ENCODE measurements at places on chromosomes 1 and 21.

DNA sequence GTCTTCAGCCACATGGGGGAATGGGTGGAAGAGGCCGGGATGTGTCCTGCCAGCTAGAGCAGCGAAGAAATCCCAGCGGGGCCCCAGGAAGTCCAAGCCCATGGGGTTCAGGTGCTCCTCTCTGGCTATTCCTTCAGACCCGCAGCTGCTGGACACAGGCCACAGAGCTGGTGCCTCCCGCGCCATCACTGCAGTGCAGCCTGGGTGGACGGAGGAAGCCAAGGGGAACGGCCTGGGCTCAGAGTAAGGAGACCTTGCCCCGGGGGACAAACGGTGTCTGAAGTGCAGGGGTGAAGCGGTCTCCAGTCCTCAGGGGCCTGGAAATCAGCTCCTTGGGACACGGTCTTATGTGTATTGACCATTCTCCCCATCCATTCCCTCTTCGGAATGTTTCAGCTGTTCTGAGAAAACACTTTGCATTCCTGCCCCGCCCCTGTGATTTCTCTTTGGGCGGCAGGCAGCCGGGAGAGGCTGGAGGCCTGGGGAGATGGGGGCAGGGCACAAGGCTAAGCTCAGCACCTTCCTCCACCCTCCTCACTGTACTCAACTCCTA is 18.4 kb downstream of the MTHFR start:
- DNase-seq: no peak

DNA sequence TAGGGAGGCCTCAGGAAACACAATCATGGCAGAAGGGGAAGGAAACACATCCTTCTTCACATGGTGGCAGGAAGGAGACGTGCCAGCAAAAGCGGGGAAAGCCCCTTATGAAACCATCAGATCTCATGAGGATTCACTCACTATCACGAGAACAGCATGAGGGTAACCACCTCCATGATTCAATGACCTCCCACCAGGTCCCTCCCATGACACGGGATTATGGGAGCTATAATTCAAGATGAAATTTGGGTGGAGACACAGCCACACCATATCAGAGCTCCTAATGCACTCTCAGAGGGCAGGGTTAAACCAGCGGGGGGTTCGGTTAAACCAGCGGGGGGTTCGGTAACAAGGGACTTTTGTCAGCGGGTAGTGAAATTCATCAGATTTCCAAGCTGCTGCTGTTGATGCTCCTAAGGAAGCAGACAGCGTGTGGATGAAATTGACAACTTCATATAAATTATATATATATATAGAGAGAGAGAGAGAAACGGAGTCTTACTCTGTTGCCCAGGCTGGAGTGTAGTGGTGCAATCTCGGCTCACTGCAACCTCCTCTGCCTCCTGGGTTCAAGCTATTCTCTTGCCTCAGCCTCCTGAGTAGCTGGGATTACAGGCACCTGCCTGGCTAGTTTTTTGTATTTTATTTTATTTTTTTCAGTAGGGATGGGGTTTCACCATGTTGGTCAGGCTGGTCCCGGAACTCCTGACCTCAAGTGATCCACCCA is 4.2 kb downstream of the CSTB start:
- no peak for DNase-seq

DNA sequence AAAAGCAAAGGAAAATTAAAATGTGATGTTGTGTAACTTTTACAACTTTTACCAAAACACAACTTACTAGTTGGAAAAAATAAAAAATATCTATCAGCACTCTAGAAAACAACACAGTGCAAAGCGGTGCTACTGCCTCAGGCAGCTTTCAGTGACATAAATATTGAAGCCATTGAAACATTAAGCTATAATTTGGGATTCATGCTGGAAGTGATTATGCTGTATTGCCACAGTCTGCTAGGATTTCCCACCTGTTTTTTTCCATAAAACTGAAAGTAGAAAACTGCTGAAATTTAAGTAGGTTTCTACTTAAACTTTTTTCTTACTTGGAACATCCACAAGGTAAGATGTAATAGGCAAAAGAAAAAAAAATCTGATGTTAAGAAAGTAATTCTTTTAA is 674.4 kb downstream of the KCNT2 start:
- no peak for DNase-seq

DNA sequence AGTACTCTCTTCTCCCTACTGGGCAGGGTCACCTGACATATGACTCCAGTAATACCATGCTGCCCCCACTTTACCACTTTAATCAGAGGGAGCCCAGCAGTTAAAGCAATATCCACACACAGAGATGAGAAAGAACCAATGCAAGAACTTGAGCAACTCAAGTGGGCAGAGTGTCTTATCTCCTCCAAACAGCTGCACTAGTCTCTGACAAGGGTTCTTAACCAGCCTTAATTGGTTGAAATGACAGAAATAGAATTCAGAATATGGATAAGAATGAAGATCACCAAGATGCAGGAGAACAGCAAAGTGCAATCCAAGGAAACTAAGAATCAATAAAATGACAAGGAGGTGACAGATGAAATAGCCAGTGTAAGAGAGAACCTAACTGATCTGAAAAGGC is 91.0 kb downstream of the KCNT2 start:
- no peak for DNase-seq

GRCh38 chr1:31663622-31664452 is 19.2 kb upstream of the PEF1 start:
- DNase-seq: peak; percentile 49

GRCh38 chr1:61270761-61271411 is 188.5 kb downstream of the NFIA start:
- no peak for DNase-seq

GRCh38 chr21:45615145-45615711 is 28.3 kb upstream of the PCBP3 start:
- DNase-seq: peak; percentile 87

GRCh38 chr1:244445320-244446181 is 6.2 kb downstream of the ADSS2 start:
- no peak for DNase-seq

- no peak for DNase-seq
Measured at GRCh38 chr1:111702504-111703050, 36.6 kb downstream of the INKA2 start.

GRCh38 chr1:26614655-26615411 is 81.0 kb upstream of the ARID1A start:
- no peak for DNase-seq

GRCh38 chr1:184022668-184023067 is 14.9 kb downstream of the COLGALT2 start:
- no peak for DNase-seq

DNA sequence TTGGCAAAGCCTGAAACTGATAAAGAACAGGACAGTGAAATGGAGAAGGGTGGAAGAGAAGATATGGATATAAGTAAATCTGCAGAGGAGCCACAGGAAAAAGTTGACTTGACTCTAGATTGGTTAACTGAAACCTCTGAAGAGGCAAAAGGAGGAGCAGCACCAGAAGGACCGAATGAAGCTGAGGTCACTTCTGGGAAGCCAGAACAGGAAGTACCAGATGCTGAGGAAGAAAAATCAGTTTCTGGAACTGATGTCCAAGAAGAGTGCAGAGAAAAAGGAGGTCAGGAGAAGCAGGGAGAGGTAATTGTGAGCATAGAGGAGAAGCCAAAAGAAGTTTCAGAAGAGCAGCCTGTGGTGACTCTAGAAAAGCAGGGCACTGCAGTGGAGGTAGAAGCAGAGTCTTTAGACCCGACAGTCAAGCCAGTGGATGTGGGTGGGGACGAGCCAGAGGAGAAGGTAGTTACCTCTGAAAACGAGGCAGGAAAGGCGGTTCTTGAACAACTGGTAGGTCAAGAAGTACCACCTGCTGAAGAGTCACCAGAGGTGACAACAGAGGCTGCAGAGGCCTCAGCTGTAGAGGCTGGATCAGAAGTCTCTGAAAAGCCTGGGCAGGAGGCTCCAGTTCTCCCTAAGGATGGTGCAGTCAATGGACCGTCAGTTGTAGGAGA is 16.3 kb downstream of the CCDC17 start:
- DNase-seq: no peak

DNA sequence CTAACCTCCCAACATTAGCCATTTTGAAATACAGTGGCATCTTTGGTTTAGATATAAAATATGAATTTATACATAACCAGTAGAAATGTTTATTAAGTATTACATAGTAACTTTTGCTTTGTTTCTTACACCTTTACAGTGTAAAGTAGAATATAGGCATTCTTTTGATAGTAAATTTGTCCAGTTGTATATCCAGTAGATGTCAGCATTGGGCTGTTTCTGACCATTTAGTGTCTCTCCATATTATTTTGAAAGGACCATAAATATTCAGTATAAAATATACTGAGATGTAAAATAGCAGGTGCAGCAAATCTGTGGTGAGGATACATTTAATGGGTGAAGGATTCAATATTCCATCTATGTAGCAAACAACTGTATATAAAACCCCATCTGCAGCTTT is 115.8 kb upstream of the ZRANB2 start:
- no peak for DNase-seq

DNA sequence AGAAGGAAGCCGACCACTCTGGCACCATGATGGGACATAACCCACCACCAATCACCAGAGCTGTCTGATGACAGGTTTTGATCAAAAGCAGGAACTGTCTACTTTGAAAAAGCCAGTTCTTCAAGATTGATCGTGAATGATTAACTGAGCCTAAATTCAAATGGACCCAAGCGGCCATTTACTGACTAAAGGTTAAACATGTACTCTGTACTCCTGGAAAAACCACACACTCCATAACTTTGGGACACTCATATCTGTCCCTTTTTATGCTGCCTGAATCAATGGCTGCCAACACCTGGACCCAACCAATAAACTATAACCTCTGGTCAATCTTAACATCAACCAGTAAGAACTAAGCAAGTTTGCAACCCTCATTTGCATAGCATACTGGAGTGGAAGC is 206.6 kb downstream of the URB2 start:
- no peak for DNase-seq

DNA sequence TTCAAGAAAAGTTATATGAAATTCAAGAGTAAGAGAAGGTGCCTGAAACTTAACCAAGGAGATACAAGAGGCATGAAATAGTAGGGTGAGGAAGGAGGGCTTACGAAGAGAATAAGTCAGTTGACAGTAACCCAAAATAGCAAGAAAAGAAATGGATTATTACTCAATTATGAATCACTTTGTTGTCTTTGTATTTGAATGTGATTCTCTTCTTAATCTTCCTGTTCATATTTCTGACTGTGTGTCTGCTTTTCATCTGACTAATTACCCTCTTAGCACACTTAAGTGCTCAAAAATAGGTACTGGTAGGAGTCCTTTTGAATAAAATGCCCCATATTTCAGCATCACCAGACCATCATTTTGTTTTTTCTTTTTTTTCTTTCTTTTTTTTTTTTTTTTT is 39.4 kb downstream of the GLMN start:
- no peak for DNase-seq

GRCh38 chr1:44222397-44223186 is 9.3 kb downstream of the DMAP1 start:
- DNase-seq: no peak

GRCh38 chr1:180923021-180923841 is 10.5 kb downstream of the KIAA1614 start:
- DNase-seq: no peak

- no peak for DNase-seq
Measured at GRCh38 chr21:14480411-14481031, 65.6 kb downstream of the SAMSN1 start.

GRCh38 chr1:93607814-93608186 is 73.8 kb downstream of the BCAR3 start:
- DNase-seq: no peak

- no peak for DNase-seq
Measured at GRCh38 chr1:224545571-224545970, 70.5 kb upstream of the CNIH3 start.

GRCh38 chr1:225318706-225319575 is 108.9 kb downstream of the LBR start:
- DNase-seq: no peak

DNA sequence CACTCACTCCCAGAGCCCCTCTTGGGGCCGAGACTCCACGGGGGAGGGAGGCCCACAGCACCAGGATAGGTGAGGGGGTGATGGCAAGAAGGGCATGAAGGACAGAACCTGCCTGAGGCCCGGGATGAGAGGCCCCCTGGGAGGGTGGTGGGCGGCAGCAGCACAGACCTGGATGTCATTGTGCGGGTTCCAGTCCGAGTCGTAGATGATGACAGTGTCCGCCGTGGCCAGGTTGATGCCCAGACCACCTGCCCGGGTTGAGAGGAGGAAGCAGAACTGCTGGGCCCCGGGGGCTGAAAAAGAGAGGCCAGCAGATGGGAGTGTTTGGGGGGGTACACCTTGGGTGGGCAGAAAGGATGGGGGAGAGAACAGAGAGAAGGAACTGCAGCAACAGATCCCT is 50.1 kb downstream of the CHD5 start:
- no peak for DNase-seq

DNA sequence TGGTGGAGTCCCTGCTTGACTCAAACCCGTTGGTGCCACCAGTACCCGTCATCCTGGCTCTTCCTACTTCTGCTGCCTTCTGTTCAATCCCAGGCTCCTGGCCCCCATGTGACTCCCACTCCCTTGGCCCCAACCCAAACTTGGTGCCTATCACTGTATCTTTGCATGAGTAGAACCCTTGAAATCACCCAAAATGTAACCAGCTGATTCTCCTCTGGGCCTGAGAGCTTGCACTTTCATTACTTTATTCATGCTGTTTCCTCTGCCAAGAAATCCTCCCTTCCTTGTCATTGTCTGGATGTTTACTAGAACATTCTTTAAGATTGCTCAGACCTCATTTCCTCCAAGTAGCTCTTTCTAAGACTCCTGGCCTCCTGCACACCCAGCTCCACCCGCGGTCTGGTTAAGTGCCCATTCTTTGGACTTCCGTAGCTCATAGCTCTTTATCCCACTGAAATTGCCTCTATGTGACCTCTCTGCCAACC is 15.7 kb downstream of the PTAFR start:
- DNase-seq: no peak

GRCh38 chr1:151060657-151061421 is 642 bp downstream of the MLLT11 start:
- no peak for DNase-seq

DNA sequence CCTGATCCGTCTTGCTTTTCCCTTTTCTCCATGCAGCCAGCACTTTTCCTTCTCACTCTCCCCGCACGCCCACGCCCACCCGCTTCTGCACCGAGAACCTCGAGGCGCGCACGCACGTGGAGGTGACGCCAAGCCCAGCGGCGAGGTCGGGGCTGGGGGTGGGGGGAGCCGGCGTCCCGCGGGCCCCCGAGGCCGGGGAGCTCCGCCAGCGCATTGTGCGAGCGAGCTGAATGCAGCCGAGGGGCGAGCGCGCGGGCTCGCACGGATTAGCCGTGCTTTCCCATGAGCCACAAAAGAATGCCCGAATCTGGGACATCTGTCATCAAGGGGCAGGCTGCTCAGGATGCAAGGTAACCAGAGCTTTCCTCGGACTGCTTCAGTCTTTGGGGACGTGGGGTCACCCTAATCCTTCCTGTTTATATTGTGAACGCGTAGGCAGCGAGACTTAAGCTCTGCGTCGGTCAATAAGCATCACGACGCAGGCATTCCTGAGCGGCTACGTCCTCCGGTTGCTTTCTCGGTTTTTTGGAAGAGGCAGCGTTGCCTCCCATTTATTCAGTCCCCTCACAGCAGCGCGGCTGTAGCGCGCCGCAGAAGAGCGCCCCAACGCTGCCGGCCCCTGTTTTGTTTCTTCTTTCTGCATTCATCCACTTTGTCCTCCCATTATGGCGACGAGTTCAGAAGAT is 67.3 kb upstream of the AKT3 start:
- no peak for DNase-seq

- no peak for DNase-seq
Measured at GRCh38 chr21:19237608-19238007, 834.0 kb upstream of the TMPRSS15 start.

- DNase-seq: no peak
Measured at GRCh38 chr1:237817277-237817676, 73.4 kb downstream of the ZP4 start.

GRCh38 chr1:58035523-58035922 is 511.0 kb downstream of the OMA1 start:
- DNase-seq: no peak

- DNase-seq: no peak
Measured at GRCh38 chr1:89844241-89844807, 23.5 kb downstream of the LRRC8D start.
